ENCODE measurements at places on chromosomes 5 and 9. TPM values are rescaled to one million over a fixed set of nuclear protein-coding genes. Genes with fewer than 3 reads are reported as not detected.

Gene PLEKHG4B
- not detected for total RNA-seq

Gene OR1Q1
- not detected for total RNA-seq

Gene INSL4
- not detected for total RNA-seq

Gene LCP2
- total RNA-seq: not detected

Gene GCNT4
- total RNA-seq: 1.3 TPM

Gene EGFL7
- total RNA-seq: 51.4 TPM

Gene SLC28A3
- not detected for total RNA-seq

Gene DHFR
- total RNA-seq: 74.9 TPM

Gene SLC6A19
- total RNA-seq: not detected

Gene ST6GALNAC6
- 22.8 TPM for total RNA-seq

Gene PDE6A
- total RNA-seq: 0.07 TPM

Gene GBGT1
- not detected for total RNA-seq

Gene GHR
- total RNA-seq: not detected

Gene PCA3
- total RNA-seq: not detected
